ENCODE measurements at places on chromosomes 3 and 15.

GRCh38 chr3:183634707-183635106, 716 bp upstream of the KLHL24 start:
- DNase-seq = no peak

DNA sequence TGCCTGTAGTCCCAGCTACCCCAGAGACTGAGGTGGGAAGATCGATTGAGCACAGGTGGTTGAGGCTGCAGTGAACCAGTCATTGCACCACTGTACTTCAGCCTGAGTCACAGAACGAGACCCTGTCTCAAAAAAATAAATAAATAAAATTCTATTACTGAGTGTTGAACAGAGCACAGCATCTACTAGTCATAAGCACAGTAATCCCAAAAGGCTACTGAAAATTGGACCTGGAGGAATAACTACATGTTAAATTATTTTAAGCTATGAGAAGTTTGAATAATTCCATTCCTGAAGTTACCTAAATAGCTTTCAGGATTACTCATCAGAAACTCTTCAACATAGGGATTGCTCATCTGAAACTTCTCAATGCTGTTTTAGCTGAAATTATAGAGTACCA, 43.4 kb downstream of the ARMC8 start:
- no peak for DNase-seq

- no peak for DNase-seq
Measured at GRCh38 chr3:111695636-111696117, 100.5 kb upstream of the ZBED2 start.

GRCh38 chr3:126442094-126442855, 33.4 kb downstream of the ZXDC start:
- no peak for DNase-seq

DNA sequence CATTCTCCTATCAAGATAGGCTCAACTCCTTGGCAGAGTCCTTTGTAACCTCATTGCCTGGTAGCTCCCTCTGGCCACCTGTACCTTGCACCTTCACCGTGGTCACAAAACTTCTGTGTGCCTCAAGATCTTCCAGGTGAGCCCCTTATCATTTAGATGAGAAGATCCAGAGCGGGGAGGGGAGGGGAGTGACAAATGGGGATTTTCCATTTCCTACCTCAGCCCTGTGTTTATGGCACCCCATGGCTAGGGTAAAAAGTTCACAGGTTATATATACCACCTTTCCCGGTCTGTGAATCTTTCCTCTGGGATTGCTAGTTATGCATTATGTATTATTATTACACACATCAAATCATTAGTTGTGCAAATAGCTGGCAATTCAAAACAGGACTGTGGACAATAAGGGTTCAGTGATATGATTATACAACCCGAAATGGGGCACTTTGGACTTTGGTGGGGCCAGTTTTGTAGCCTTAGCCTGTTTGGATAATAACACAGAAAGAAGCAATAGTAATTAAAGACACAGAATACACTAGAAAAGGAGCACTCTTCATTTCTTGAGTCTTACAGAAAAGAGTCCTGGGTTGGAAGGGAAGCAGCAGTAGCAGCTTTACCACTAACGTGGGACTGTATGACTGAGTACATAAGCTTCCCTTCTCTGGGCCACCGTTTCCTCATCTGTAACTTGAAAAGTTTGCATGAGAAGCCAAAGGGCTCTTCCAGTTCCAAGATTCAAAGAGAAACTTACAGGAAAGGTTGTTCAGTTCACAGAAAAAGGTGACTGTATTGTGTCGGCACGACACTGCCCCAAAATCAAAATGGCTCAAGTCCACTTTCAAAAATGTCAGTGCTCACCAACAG, 7.1 kb downstream of the TLE3 start:
- DNase-seq = no peak

GRCh38 chr15:70156671-70157271, 59.1 kb upstream of the TLE3 start:
- DNase-seq = peak; percentile 85

- DNase-seq = no peak
Measured at GRCh38 chr3:120983841-120984240, 75.8 kb downstream of the STXBP5L start.

DNA sequence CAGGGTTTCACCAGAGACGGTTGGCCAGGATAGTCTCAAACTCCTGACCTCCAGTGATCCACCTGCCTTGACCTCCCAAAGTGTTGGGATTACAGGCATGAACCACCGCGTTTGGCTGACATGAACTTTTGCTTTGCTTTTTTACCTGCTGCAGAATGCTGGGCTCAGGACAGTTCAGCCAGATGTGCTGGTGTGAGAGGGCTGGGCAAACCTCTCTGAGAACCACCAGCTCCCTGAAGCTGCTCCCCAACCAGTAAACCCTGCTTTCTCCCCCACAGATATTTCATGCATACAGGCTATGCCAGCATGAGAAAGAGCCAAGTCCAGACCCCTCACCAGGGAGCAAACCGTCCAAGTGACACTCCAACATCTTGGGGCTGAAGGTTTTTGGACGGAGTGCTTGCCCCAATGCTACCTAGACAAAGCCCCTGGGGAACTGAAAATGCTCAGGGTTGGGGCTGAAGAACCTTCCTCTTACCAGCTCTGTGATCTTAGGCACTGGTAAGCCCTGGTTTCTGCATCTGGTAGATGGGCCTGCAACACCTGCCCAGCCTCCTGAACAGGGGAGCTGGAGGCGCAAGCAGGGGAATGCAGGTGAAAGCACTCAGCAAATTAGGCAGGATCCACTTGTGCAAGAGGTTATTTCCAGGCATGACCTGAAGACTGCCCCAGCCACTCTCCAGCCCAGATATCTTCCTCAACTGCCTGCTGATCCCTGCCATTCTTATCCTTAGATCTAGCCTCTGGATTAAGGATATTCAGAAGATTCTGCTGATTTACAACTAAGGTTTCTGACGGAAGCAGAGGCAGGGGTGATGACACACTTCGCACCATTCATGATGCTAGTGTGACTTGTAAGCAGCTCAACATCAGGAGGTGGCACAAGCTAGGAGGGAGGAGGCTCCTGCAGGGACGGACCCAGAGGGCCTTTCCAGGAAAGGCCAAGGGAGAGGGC, 78.8 kb downstream of the TLE3 start:
- no peak for DNase-seq

- no peak for DNase-seq
Measured at GRCh38 chr15:77296773-77297337, 123.0 kb downstream of the PEAK1 start.

- DNase-seq = no peak
Measured at GRCh38 chr15:29700296-29700695, 122.0 kb downstream of the TJP1 start.

DNA sequence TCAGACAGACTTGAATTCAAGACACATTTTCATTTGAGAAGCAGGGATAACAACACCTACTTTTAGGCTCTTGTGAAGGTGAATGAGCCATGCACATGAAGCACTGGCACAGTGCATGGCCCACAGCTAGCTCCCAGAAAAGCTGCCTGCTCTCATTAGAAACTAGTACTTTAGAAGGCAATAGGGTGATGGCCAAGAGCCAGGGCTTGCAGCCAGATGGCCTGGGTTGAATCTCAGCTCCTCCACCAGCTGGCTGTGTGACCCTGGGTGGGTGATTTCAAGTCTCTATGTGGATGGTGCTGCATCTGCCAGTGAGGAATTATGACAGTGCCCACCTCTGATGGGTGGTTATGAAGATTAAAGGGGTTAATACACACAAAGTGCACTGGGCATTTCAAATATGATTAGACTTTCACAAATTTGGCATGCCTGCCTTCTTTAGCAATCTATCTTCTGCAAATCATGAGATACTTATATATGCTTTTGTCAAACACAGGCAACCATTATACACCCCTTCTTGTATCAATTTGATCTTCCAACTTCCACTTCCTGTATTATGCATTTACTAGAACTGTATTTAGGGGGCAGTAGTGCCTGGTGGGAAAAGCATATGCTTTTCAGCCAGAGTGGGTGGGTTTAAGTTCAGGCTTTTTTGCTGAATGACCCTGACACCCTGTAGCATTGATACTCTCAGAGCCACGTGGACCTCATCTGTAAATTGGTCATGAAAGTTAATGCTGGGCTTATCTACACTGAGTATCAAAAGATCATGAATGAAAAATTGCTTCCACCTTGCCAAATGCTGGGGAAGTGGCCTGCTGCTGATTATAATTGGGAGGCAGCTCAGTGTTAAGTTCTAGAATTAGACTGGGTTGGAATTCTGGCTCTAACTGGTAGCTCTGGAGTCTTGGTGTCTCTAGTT, 34.7 kb upstream of the RBP1 start:
- DNase-seq = no peak

GRCh38 chr15:77418391-77418965, 1.4 kb downstream of the PEAK1 start:
- no peak for DNase-seq

GRCh38 chr3:36244728-36245127, 135.6 kb upstream of the STAC start:
- no peak for DNase-seq

- DNase-seq = no peak
Measured at GRCh38 chr3:96970211-96970610, 155.8 kb downstream of the EPHA6 start.

GRCh38 chr15:88430051-88430450, 37.1 kb downstream of the MRPL46 start:
- DNase-seq = no peak

DNA sequence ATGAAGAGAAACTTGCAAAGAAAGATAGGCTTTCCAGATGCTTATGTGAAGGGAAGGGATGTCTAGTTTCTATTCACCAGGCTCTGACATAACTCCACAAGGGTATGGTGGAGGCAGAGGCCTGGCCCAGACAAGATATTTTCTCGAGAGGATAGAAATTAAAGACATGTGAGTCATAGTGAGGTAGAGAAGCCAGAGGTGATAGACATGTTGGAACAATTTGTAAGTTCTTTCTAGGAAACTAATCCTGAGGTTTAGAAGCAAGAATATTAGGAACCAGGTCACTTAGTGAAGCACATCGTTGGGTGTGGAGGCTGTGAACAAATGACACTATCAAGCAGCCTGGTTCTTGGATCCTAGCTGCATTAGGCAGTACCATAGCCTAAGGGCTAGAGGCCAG, 176.9 kb downstream of the BBX start:
- DNase-seq = no peak

DNA sequence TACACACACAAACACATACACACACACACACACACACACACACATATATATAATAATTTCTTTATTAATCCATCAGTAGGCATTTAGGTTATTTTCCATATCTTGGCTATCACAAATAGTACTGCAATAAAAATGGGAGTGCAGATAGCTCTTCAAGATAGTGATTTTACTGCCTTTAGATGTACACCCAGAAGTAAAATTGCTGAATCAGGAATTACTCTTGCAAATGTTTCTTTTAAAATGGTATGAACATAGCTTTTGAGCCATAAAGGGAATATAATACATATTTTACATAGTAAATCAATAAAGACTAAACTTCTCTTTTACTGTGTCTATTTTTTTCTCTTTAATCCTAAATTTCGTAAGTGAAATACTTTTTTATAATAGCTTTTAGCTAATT, 1251.1 kb downstream of the ZPLD1 start:
- DNase-seq = no peak

Data from coronary artery (tissue), 2 donors.